Brain (organoid and tissue), 16 donors: ENCODE measurements at places on chromosomes 16 and 17. TPM values are rescaled to one million over a fixed set of nuclear protein-coding genes. Genes with fewer than 3 reads are reported as not detected.
A peak's percentile ranks its signal among the peaks of the same experiment; 100 is the strongest.

DNA sequence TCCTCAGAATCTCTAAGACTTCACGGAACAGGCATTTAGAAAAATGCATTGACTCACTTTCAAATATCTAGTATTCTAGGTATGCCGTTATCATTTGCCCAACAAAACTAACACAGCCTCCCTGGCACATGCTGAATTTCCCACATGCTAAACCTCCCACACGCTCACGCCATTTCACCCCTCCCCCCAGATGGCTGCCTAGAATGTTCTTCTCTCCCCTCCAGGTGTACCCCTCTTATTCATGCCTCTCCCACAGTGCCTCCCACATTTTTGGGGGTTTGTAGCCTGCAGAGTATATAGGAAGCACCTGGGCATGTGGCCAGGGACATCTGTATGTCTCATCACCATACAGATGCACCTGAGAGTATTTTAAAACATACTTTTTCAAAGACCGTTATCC, 38.2 kb upstream of the ICAM2 start:
- DNase-seq = no peak

DNA sequence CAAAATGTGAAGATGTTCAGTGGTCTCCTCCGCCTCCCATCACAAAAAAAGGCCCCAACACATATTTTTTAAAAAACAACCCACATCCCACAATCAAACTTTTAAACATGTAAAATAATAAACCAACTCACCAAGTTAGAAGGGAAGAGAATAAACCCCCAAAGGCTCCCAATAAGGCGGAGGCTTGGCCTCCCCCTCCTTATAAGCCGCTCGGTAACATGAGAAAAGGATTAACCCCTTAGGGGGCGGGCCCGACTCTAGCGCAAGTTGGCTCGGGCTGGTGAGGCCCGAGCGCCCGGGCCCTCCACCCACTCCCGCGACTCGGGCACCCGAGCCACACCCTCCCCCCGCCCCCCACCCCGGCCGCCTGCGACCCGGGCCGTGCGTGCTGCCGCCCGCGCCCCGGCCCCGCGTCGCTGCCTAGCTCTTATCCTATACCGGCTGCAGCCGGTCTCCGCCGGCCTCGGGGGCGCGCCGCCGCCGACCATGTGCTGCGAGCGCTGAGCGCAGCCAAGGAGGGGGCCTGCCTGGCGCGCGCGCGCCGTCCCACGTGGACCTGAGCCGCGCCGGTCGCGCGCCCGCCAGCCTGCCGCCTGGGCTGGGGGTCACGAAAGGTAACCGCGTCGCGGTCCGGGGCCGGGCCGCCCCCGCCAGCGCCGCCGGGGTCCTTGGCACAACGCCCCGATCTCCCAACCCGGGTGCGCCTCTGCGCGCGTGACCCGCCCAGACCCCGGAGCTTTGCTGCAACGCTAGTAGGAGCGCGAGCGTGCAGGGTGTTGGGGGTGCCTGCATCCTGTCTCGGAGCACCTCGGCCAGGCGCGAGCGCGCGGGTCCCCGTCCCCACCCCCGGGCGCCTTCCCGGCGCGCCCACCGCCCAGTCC, at the start of the genes ARSG and SLC16A6:
TSS of gene ARSG (plus strand) at position 541 of the 881 bp plus-strand sequence. CDS start 15,999 bp downstream, outside the sequence.
TSS of gene SLC16A6 (minus strand) at position 173 of the 881 bp plus-strand sequence. CDS start 12,807 bp downstream, outside the sequence.
- DNase-seq = peak; percentile 95

GRCh38 chr16:94918-95265, 16.9 kb downstream of the MPG start:
- no peak for DNase-seq

DNA sequence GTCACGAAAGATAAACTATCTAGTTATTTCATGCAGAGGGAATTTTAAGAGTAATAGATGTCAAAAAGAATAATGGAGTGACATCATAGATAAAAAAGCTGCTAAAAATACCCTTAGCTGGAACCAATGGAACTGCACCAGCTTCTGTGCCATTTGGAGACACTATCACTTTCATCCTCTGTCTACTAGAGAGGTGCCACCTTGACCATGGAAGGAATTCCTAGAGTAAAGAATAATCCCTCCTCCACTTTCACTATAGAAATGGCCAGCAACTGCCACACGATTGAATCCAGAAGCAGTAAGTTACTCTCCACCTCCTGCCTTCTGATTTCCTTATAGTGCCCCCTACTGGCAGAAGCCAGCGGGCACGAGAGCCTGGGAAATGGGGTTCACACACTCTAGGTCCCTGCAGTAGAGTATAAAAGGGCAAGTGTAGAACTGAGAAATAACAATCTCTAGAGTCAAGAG, 2.8 kb upstream of the ALDH3A2 start:
- DNase-seq = peak; percentile 8

DNA sequence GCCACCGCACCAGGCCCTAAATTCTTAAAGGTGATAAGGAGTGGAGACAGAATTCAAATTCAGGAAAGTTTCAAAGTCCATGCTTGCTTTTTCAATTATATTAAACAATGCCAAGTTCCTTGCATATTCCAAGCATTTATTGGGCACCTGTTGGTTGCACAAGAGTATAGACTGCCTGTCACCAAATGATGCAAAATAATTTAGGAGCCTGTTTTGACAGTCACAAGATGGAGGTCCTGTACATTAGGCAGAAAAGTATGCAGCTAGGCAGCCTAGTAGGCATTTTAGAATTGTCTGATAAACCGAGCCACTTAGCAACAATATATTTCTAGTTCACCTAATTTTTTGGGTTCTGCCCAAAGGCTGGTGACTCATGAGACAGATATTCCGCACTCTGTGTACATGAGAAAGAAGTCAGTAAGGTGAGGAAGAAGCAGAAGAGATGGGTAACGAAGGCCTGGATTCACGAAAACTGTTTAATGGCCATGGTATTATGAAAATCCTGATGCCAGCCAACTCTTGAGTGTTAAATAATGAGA, 7.3 kb downstream of the ACACA start:
- DNase-seq = no peak

DNA sequence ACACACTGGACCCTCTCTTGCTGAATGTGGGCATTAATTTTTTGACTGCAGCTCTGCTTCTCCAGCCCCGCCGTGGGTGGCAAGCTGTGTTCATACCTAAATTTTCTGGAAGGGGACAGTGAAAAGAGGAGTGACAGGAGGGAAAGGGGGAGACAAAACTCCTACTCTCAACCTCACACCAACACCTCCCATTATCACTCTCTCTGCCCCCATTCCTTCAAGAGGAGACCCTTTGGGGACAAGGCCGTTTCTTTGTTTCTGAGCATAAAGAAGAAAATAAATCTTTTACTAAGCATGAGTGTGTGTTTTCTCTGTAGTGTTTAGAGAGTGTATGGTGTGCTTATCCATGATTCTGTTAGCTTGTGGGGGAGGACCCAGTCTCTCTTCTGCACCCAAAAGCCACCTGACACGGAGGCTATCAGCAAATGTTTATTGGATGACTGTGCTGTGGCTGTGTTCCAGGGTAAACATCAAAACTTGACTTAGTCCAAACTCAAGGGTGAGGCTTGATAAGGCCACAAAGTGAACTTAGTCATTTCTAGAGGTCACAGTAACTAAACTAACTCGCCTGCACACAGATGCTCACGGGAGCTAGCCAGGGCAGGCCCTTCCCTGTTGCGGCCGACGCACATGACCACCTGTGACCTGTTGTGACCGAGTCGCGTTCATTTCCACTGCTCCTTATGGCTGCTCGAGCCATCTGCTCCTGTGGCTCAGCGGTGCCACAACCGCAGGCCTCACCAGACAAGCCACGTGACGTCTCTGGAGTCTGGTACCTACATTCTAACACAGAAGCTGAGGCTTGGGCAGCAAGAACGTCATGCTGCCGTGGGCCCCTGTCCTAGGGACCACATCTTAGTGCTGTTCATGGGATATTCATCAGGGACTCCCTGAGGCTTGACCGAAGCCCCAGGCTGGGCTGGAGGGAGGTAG, 9.8 kb upstream of the MED11 start:
- DNase-seq = no peak

DNA sequence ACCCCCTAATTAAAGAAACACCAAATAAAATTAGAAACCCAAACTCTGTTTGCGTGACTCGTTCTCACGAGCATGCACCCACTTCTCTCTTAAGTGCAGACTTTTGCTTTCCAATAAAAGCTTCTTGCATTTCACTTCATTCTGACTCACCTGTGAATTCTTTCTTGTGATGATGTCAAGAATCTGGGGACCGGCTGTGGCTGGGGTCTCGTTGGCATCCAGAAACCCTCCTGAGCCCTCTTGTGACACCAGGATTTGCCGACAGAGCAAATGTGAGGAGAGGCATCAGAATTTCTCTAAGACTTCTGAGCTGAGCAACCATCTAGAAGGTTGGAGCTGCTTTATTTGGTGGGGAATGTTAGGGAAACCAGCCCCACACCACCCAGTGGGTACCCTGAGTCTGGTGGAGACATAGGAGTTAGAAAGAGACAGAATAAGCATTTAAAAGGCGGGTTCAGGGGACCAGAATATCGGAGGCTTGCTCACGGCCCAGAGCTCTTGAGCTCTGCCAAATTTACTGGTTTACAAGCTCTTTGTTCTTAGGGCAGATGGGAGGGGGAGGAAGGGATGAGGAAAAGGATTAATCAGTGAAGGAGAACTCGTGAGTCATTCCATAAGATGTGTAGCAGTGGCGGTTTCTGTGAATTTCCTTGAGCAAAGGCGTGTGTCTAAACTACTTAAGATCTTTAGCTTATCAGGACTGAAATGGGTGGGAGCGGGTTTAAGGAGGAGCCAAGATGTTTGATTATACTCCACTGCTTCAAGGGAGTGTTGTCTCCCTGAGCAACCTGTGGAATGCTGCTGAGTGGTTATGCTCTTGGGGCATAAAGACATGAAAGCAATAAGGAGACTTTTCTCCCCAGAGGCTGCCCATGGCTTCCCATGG, 24.2 kb upstream of the TMC5 start:
- DNase-seq = no peak

GRCh38 chr17:75272848-75273184, 1.8 kb upstream of the MIF4GD start:
- DNase-seq = peak; percentile 35

DNA sequence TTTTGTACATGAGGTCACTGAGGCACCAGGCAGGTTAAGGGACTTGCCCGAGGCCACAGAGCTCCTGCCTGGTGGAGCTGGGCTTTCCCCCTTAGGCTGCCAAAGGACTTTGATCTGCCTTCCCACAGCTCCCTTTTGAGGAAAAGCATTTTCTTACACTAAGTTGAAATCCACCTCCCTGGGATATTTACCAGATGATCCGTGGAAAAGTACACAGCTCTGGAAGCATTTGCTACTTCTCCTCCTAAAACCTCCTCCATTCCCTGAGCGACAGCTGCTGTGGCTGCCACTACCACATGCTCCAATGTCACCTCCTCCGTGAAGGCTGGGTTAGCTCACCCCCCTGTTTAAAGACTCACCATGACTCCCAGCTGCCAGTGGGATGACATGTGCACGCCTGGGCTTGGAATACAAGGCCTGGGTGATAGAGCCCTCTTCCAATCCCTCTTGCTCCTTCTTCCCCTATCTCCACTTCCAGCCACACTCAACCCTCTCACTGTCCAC, 1.2 kb upstream of the MPRIP start:
- DNase-seq = no peak

DNA sequence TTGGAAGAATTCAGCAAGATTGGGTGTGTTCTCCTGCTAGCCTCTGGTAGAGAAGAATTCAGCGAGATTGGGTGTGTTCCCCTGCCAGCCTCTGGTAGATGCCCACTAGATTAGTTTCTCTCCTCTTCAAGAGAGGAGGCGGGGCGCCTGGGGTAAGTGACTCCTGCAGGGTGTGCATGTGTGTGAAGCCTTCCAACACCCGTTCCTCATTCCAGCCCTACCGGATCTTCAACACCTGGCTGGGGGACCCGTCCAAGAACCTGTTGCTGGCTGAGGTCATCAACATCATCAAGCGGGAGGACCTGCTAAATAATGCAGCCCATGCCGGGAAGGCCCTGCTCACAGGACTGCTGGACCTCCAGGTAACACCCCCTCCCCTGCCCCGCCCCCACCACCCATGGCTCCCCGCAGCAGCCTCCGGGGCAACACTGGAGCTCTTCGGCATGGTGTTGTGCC, 21.3 kb downstream of the TMEM186 start:
- no peak for DNase-seq

GRCh38 chr16:76201385-76201784, 75.8 kb upstream of the CNTNAP4 start:
- no peak for DNase-seq

- DNase-seq = no peak
Observed at GRCh38 chr17:15380446-15380845, 39.0 kb upstream of the TEKT3 start.

- no peak for DNase-seq
Observed at GRCh38 chr16:81676883-81677737, 102.0 kb upstream of the PLCG2 start.

DNA sequence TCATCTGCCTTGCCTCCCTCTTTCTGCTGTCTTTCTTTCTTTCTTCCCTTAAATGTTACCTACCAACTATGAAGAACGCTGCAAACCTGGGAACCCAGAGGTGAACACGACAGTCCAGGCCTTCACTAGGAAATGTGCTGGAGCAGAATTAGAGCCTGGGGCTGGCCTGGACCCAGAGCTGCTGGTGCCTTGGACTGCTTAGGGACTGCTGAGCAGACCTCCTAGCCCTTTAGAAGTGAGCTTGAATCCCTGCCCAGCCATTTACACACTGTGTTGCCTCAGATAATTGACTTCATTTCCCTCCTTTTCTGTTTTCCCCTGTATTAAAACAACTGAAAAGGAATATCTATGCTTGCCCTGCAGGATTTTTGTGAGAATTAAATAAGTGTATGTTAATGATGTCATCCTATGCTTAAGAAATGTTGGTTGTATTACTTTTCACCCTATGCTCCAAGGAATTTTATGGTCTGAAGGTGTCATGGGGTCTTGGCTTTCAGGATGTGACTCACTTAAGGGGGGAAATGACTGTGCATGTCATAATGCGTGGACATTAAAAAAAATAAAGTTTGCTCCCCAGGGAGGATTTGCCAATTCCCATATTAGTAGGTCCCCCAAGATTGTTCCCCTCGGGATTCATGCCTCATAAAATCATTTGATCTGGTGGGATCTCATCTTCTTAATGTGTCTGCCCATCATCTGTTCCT, 11.5 kb downstream of the CDH13 start:
- no peak for DNase-seq

The KRTAP3-1 gene
- not detected for polyA plus RNA-seq

The RASL10B gene
- polyA plus RNA-seq = 12.6 TPM

The TMEM114 gene
- not detected for polyA plus RNA-seq

The ALOX15 gene
- polyA plus RNA-seq = not detected

The PLLP gene
- 153 TPM for polyA plus RNA-seq

The CLCN7 gene
- polyA plus RNA-seq = 52.8 TPM

The FGF11 gene
- polyA plus RNA-seq = 6.6 TPM

The PLXDC1 gene
- polyA plus RNA-seq = 15.8 TPM
